ENCODE measurements at places on chromosomes 3 and 15.
A peak's percentile ranks its signal among the peaks of the same experiment; 100 is the strongest.

- DNase-seq = no peak
These were observed 75.7 kb downstream of the SMAD6 start for GRCh38 chr15:66777596-66778313.

DNA sequence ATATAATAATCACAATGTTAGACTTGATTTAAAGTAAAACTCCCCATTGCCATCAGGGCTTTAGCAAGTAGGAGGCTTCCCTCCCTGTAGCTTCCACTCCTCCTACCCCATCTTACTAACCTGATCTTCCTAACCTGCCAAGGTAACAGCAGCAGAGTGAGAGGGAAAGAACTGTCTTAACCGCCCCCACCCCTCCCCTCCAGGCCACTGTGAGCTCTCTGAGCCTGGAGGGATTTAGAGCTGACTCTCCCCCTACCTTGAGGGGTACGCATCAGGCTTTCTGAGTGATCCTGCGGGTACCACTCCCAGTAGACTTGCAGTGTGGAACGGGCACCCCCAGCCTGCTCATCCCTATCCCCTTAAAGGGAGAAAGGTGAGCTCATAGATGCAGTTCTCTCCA lies 11.4 kb upstream of the PRSS50 start:
- no peak for DNase-seq

- no peak for DNase-seq
These were observed 253.8 kb downstream of the XXYLT1 start for GRCh38 chr3:195017151-195017550.

- peak; percentile 44 for DNase-seq
These were observed 2.9 kb downstream of the TLE3 start for GRCh38 chr15:70094690-70095311.

DNA sequence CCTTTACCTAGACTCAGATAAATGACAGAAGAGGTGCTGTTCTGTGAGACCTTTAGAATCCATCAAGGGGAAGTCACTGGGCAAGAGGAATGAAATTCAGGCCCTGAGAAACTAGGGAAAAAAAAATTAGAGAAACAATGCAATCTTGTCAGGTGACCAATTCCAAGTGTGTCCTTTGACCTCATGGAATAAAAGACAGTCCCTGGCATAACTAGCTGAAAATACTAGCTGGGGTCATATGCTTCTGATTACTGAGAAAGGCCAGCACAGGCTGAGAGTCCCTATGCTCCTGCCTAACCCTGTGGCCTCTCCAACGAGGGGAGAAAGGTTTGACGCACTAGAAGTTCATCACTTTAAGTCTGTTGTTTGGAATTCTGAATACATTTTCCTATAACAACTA lies 167.3 kb downstream of the XXYLT1 start:
- no peak for DNase-seq

- DNase-seq = no peak
These were observed 151.7 kb upstream of the GRM7 start for GRCh38 chr3:6709178-6709577.

DNA sequence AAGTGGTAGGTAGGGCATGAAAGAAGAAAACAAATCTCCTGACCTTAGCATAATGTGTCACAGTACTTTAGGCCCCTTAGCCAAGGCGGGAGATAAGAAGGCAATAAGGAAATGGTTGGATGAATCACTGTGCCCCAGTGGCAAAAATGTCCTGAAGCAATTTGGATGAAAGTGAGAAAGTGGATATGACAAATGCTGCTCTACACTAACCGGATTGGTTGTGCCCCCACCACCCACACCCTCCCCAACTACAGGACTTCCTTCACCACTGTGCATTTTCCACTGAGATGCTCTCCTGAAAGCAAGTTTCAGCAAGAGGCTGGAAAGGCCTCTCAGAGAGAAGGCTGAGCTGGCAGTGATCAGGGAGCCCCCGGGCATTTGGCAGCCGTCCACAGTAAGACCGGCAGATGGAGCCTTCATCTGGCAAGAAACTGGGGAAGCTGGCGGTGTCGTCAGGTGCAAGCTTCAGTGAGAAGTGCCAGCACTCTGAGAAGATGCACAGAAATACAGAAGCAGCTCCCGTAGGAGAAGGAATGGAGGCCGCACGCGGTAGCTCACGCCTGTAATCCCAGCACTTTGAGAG lies 63.8 kb downstream of the ATP1B3 start:
- DNase-seq = peak; percentile 86

- no peak for DNase-seq
These were observed 85.0 kb upstream of the P3H2 start for GRCh38 chr3:190205739-190206138.

DNA sequence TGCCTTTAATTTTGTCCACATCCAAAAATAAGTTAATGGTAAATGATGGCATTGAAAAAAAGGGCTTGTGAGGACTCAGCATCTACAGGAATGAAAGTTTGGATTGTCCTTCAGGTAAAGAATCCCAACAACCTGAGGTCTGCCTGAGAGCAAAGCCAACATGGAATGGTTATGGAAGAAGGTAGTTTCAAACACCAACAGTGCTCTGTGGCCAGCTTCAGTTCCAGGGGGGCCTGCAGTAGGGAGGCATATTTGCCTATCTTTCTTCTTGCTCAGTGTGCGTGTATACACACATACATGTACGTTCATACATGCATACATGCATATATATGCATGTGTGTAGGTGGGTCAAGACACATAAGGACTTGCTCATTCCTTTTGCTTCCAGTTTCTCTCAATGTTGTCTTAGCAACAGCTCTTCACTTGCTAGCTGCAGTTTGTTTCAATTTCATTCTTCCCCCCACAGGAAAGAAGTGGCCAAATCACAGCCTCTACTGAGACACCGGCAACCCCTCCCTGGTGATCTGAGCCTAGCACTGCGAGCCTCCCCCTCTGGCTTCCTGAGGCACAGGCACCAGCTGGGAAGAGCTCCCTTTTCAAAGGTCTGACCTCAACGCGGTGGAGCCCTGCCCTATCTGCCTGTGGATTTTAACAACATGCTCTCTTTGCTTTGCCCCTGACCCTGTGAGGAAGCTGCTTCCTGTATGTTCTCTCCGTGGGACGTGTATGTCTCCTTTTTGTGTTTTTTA lies 146.2 kb downstream of the KLF13 start:
- peak; percentile 73 for DNase-seq

DNA sequence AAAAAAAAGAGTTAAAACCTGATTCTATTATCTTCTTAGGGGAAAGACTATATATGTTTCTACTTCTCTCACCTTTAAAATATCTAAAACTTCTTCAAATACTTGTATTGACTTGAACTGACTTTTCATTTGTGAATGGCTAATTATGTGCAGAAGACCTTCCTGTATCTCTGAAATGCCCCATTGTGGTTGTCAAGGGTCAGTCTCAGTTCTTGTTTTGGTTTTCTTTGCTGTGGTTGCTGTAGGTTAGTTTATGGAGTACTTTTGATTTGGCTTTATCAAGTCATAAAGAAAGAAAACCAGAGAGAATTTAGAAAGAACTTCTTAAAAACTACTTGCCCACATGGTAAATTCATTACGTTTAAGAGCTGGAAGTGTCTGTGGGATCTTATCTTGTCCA lies 345.3 kb upstream of the POU1F1 start:
- no peak for DNase-seq
